Occipital lobe (tissue), 3 donors: ENCODE measurements at places on chromosomes 7 and 10.

DNA sequence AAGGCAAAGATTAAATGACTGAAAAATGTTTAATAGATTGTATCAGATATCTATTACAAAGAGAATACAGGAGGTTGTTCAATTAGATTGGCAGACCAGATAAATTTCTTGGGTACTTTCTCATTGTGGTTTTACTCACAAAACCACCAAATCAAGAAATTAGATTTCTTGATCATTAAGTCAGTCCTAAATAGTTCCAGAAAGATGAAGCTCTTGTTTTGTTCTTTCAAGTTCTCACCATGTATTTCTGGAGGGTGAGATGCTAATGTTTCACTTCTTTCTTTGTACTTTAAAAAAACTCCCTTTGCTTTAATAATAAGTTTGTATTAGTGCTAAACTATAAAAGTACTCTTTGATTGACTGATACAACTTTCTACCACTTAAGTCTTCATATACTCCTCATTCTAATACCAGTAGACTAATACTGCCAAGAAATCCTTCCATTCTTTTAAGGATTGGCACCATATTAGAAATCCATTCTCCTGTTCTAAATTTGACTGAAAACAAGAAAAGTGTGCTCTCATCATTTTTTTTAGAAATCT is 69.4 kb downstream of the RNF133 start:
- no peak for DNase-seq

DNA sequence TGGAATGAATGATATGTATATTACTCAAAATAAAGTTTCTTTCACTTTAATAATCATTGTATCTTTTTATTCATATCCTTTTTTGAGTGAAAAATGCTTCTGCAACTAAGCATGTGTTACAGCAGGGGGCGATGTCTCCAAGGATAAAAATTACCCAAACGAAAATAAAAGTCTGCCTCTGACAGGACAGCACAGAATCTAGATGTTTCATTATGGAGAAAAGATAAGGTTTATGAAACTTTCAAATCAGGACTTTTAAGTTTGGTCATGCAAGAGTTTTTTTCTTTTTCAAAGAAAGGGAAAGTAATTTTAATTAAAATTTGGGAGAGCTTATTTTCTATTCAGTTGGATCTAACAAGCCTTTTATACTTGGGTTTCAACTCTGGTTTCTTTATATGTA is 48.4 kb downstream of the TES start:
- peak; percentile 4 for DNase-seq

DNA sequence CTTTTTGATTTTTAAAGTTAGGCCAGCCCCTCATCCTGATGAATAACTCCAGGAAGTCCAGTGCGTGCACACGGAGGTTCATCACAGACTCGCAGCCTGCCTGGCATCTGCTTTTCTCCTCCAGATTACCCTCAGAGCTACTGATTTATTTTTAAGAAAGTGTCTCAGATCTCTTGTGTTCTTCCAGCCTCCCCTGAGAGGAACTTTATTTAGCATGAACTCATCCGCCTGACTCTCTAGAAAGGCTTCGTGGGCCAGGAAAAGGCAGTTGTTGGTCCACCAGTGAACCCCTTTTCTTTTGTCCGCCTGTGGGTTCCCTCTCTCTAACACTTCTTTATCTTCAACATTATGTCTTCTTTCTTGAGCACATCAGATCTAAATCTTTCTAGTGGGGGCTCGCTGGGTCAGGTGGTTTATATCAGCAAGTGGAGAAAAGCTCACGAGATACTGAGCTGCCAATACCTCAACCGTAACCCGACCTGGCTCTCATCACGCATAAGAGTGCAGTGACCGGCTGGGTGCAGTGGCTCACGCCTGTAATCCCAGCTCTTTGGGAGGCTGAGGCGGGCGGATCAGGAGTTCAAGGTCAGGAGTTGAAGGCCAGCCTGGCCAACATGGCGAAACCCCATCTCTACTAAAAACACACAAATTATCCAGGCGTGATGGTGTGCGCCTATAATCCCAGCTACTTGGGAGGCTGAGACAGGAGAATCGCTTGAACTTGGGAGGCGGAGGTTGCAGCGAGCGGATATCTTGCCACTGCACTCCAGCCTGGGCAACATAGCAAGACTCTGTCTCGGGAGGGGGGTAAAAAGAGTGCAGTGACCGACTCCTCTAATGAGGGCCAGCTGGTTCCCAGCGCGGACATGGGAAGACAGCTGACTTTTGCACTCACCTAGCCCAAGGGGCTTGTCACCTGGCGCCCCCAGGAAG is 162.3 kb downstream of the CCDC3 start:
- no peak for DNase-seq

DNA sequence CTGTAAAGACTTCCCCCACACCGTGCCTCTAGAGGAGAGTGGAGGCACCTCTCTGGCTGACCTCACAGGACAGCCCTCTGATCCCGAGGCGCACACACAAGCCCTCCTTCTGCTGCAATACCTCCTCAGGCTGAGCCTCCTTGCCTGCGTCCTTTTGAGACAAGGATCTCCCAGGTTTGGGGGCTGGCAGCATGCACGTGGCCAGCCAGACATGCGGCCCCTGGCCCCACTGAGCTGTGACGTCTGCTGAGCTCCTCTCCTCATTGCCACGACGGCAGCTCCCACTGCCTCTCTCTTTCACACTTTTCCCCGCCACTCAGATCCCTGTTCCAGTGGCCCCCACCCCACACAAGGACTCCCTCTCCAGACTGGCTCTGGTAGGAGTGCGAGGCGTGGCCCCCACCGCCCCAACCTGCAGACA is 12.2 kb upstream of the DNAAF5 start:
- DNase-seq, result no peak

DNA sequence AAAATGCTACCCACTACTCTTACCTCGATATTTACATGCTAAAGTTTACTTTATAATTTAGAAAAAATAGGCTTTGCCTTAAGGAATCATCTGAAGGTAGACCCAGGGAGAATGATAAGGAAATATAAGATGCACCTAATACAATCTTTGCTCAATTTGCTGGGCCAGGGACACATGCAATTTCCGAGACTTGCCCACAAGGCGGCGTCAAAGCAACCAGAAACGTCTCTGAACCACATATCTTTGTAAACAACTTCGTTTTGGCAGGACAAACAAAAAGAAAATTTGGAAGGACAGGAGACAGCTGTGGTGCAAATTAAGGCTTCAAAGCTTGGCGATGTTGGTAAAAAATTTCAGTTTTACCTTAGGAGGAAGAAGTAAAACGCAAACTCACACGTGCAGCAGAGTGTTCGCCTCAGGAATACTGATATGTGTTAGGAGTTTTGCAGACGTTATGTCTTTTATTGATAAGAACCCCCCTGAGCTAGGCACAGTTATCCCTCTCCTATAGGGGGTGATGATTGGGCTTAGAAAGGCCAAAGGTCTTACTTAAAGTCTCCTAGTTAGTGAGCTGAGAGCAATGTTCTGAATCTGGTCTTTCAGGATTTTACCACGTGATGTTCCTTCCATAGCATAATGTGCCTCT is 134.3 kb downstream of the PRKCQ start:
- DNase-seq, result peak; percentile 20

DNA sequence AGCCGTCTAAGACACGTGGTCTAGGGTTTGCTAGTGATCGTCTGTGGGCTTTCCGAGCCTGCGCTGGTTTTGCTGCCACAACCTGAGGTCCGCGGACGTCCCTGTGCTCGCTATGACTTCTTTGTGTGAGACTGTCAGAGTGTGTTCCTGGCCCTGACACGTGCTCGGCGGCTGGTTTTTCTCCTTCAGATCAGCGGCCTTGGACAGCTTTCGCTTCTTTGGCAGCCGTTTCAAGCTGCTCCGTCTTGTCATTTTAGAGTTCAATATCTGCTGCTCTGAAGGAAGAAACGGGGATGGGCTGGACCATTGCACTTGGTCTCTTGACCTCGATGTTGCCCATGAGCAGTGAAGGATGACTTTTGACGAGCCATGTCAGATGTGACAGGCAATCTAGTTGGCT is 147.3 kb downstream of the MGMT start:
- no peak for DNase-seq

DNA sequence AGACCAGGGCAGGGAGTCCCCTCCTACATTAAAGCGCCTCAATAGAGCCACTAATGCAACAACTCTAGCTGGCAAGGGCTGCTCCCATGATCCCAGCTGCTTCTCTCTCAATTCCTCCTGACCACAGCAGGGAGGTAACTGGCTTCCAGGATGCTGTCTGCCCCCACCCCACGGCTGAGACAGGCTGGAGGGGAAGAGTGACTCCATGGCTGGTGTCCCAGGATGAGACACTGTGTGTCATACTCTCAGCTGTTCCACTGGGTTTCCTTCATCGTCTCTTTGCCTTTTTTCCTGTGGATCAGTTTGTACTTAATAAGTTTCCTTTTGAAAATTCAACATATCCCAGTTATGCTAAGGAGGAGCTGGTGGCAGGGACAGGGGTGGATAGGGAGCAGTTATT is 27.7 kb upstream of the MYH16 start:
- DNase-seq, result no peak
